ENCODE measurements at places on chromosomes 1 and 21.
A peak's percentile ranks its signal among the peaks of the same experiment; 100 is the strongest.

DNA sequence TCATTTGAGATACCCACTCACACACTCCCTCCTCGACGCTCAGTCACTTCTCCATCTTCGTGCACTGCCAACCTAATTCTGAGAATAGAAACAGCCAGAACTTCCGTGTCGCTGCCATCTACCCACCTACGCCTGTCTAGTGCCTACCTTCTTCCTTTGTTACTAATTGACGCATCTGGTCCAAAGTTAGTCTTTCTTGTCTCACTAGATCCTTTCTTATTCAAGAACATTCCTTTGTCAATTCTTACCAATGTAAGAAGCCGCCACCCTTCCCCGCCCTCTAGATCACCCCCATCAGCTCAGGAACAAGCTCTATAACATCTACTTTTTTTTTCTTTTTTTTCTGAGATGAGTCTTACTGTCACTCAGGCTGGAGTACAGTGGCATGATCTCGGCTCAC is 3.7 kb downstream of the PADI6 start:
- no peak for DNase-seq

DNA sequence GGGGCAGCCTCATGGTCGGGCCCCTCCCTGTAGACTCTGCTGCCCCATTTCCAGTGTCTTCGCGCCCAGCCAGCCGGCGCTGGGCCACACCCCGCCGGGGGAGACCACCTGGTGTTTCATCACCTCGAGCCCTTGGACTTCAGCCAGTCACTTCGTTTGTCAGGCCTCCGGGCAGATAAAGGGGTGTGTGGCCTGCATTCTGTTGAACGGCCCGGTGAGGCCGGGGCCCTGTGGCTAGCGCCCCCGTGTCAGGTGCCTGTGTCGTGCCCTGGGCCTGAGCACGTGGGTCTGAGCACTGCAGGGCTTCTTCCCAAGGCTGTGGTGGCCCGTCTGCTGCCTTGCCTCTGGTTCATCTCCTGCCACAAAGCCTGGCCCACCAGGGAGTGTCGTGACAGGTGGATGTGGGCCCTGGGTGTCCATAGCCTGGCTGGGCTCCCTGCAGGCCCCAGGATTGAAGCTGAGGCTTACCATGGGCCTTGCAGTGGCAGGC is 65.2 kb upstream of the DIP2A start:
- no peak for DNase-seq

GRCh38 chr1:60431593-60431992 is 358.0 kb upstream of the C1orf87 start:
- peak; percentile 37 for DNase-seq

GRCh38 chr1:32902535-32902920 is 1.3 kb upstream of the TMEM54 start:
- DNase-seq, result no peak

DNA sequence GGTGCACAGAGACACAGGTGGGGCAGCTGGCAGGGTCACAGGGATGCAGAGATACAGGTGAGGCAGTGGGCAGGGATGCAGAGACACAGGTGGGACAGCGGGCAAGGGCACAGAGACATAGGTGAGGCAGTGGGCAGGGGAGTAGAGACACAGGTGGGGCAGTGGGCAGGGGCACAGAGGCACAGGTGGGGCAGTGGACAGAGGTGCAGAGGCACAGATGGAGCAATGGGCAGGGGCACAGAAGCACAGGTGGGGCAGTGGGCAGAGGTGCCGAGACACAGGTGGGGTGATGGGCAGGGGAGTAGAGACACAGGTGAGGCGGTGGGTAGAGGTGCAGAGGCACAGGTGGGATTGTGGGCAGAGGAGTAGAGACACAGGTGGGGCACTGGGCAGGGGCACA is 117.3 kb upstream of the KLHDC7A start:
- DNase-seq, result no peak

GRCh38 chr1:38141483-38141882 is 94.9 kb upstream of the POU3F1 start:
- DNase-seq, result no peak

GRCh38 chr1:96521994-96522760 is 199.4 kb upstream of the PTBP2 start:
- peak; percentile 30 for DNase-seq

DNA sequence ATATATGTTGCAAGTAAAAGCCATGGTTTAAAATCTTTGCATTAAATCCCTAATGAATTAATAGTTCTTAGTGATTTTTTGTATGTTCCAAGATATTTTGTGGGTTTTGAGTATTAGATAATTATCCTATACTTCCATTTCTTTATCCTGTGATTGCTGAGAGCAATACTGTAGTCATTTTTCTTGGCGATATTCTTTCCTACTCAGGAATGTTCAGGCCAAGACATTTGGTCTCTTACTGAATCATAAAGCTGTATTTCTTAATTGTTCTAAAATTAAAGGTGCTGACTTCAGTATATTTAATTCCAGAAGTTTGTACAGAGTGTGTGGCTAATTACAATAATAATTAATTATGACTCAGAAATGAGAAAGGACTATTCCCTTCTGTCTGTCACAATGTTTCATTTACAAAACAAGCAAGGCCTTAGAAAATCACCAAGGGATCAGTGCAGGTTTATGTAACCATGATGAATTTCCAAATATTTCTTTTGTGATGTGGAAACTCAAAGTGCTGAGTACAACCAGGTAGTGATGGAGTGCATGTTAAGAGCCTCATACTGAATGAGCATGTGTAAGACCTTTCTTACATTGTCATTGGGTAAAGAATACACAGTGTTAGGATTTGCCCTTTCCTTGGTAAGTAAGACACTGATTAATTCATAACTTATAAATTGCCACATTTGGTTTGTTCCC is 161.2 kb downstream of the HMCN1 start:
- peak; percentile 42 for DNase-seq

All from NCI-H226 (cell line).